Right renal pelvis (tissue), 4 donors: ENCODE measurements at places on chromosomes 1 and 21. TPM values are rescaled to one million over a fixed set of nuclear protein-coding genes. Genes with fewer than 3 reads are reported as not detected.

DNA sequence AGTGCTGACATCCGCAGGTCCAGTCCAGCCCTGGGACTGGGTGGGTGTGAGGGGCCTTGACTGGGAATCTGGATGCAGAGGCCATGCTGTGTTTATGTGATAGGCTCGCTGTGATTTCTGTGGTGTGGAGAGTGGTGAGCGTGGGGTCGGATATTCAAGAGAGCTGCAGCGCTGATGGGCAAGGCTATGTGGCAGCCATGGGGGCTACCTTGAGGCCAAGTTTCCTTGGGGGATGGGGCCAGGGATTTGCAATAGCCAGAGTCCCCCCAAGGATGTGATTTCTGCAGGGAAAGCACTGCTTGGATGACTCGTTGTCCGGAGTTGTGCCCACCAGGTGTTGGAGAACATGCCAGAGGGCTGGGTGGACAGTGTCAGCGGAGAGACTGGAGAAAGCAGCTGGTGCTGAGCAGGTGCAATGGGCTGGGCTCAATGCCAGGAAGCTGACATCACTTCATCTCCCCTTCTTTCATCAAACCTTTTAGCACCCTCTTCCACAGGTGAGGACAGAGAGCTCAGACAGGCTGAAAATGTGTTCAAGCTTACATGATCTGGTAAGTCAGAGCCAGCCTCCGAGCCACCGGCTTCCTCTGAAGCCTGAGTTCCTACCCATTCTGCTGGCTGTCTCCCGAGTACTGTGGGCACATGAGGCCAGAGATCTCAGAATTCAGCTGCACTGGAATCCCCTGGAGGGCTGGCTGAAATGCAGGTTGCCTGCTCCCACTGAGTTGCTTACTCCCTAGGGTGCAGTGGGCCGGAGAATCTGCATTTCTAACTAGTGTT lies 132.9 kb downstream of the RHOU start:
- no peak for DNase-seq

GRCh38 chr1:241964550-241965282 lies 7.1 kb downstream of the BECN2 start:
- no peak for DNase-seq

DNA sequence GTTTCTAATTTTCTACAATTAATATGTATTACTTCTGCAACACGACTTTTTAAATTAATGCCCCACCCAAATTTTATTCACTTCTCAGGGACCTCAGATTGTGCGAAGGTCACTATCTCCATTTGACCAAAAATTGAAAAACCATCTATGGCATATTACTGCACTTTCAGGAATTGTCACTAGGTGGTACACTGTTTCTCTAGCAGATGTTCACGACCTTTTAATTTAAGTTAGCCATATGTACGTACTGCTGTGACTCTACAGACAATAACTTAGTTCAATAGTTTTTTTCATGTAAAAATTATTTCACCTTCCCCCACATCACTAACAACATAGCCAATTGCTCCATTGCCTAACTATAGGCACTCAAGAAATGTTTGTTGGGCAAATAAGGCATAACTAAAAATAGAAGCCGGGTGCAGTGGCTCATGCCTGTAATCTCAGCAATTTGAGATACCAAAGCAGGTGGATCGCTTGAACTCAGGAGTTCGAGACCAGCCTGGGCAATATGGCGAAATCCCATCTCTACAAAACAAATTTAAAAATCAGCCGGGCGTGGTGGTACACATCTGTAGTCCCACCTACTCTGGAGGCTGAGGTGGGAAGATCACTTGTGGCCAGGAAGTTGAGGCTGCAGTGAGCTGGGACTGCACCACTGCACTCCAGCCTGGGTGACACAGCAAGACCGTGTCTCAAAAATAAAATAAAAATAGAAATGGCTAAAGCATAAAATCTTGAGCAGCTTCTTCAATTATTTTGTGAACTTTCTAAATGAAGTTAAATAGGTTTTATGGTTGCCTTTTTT lies 75.7 kb upstream of the PKN2 start:
- no peak for DNase-seq

GRCh38 chr1:113930499-113931161 lies 1.5 kb downstream of the HIPK1 start:
- no peak for DNase-seq

DNA sequence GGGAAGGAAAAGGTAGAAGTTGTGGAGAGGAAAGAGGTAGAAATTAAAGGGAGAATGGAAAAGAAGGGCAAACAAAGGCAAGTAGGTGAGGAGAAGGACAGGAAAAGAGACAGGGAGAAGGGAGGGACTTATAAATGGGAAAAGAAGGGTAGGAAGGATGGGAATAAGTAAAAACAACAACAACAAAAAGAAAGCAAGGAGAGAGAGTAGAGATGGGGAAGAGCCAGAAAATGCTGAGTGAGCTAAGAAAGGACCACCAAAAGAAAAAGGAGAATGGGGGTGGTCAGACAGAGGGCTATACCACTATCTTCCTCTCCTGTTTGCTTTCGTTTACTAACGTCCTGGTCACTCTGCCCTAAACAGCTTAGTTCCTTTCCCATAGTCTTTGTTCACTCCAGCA lies 1.7 kb upstream of the CMPK1 start:
- DNase-seq = no peak

Gene DAB1
- polyA plus RNA-seq = 7.0 TPM

DNA sequence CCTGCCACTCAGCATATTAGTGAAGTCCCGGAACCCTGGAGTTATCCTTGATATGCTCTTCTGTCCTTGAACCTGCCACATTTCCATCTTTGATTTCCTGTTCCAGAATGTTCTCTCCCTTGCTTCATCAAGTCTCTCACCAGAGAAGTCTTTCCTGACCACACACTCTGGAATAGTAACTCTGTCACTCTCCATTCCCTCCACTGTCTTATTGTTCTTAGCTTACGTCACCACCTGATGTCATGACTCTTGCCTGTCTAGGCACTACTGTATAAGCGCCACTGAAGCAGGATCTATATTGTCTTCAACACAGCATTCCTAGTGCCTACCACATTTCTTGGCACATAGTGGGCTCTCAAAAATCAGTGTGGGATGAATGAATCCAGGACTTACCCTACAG lies 65.4 kb upstream of the SMYD2 start:
- DNase-seq = no peak

- no peak for DNase-seq
These were observed 42.0 kb upstream of the FOXO6 start for GRCh38 chr1:41319106-41319755.

DNA sequence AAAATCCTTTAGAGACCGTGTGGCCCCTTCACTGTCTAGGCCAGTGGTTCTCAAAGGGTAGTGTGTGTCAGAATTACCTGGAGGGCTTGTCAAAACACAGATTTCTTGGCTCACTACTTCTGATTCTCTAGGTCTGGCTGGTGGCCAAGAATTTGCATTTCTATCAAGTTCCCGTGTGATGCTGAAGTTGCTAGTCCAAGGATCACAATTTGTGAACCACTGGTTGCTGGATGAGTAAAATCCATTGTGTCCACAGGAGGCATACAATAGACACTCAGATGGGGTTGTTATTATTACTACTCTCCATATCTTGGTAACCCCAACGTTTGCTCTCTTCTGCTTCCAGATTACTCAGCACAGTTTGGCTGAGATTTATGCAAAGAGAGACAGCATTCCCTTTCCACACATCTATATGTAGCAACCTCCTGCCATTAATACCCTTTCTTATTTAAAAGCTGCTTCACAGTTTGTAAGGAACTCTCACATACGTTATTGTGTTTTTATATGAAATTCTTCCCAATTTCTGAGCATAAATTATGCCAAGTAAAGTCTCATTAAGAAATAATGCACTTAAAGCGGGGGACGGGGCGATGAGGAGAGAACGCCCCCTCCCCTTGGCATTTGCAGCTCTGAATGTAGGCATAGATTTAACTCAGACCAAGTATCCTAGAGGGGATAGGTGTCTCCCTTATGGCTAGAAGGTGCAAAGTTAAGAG lies 720 bp upstream of the TMCC2 start:
- DNase-seq = no peak

- no peak for DNase-seq
These were observed 14.9 kb downstream of the AK2 start for GRCh38 chr1:33021567-33022431.

GRCh38 chr1:13597166-13597565 lies 13.5 kb downstream of the PDPN start:
- DNase-seq = no peak

Gene ACOT11
- 14.1 TPM for polyA plus RNA-seq

Gene SLC45A3
- polyA plus RNA-seq = 10.1 TPM

Gene CRYAA
- not detected for polyA plus RNA-seq

DNA sequence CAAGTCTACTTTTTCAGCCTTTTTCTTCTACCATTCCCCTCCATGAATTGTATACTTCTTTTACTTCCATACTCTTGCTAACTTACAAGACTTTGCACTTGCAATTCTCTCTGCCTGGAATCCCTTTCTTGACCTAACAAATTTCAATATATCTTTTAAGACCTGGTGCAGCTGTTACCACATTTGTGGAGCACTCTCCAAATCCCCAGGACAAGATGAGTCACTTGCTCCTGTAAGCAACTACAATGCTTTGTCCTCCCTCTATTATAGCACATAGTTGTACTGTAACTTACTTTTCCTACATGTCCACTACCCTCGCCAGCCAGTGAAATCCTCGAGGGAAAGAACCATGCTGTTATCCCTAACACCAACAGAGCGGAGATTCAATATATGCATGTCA lies 43.1 kb downstream of the WARS2 start:
- no peak for DNase-seq

GRCh38 chr1:72936151-72936740 lies 653.9 kb upstream of the NEGR1 start:
- DNase-seq = no peak

Gene GORAB
- polyA plus RNA-seq = 20.6 TPM

GRCh38 chr1:189605226-189605625 lies 872.4 kb downstream of the BRINP3 start:
- no peak for DNase-seq

Gene SHISAL2A
- 2.1 TPM for polyA plus RNA-seq

GRCh38 chr1:26191739-26192138 lies 1.3 kb downstream of the CATSPER4 start:
- DNase-seq = no peak

DNA sequence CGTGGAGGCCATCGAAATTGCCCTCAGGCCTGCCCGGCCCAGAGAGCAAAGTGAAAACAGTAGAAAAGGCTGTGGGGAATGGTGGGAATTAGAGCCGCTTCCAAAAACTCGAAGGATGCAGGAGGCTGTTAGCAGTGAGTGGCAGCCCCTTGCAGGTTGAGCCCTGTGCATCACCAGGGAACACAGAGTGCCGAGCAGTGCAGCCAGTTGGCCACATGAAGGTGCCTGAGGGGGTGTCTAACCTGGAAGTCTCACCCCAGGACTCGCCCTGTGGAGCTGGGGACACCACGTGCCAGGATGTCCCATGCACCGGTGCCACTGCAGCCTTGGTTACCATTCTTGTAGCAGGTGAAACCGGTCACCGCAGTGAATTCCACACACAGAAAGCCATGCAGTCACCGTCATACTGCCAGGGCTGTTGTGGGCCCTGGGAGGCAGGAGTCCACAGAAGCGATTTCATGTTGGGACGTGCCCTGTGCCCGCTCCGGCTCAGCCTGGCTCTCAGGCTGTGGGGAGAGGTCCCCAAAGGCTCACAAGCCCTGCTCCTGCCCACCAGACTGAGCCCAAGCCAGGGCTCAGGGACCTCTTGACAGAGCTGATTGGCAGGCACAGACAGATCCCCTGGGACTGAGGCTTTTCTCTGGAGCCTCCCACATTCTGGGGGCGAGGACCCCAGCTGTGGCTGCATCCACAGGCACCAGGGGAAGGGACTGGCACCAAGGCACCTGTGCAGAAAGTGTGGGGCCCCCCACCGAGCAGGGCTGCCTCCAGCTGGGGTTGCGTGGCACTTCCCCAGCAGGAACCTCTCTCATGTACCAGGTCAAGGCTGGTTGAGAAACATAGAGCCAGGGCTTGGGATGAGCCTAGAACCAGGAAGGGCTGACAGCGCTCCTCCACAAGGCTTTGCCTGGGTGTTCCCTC lies 16.7 kb upstream of the ACTRT2 start:
- no peak for DNase-seq

DNA sequence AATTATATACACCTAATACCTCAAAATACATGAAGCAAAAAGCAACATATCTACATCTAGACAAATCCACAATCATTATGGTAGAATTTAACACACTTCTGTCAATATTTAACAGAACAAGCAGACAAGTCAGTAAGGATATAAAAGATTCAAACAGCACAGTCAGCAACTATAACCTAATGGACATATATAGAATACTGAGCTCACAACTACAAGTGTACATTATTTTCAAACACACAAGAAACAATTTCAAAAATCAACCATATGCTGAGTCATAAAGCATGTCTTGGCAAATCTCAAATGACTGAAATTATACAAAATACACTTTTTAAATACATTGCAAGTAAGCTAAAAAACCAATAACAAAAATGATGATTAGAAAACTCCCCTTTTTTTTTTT lies 178.0 kb downstream of the TOMM20 start:
- no peak for DNase-seq

DNA sequence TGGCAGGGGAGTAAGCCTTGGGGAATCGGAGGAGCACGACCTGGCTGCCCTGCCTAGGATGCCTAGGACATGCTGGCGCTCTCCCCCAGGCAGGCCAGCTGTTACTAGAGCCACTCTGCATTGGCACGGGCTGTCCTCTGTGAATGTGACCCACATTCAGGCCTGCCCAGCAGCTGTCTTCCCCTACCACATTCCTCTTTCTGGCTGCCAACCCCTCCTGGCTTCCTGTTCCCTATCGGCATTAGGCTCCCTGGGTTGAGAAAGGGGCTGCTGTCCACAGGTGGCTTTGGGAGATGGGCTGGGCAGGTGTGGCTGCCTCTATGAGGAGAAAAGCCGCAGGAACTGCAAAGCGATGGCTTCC lies 2.3 kb upstream of the NFASC start:
- DNase-seq = no peak

GRCh38 chr1:28815533-28816185 lies 3.7 kb downstream of the OPRD1 start:
- DNase-seq = no peak

DNA sequence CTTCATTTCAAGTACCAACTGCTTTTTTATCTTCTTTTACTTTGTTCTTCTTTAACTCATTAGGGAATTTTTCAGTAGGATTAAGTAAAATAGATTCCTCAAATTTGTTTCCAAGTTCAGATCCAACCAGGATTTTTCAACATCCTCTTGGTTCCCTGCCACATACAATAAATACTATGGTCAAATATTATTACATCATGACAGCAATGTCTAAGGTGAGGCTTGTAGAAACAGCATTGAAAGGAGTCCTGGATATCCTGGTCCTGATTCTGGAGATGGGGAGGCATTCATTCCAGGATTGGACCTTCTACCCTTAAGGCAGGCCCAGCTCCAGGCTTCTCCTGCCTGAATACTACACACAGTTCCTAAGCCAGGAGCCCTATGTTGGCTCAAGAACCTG lies 80.2 kb upstream of the F3 start:
- DNase-seq = no peak

GRCh38 chr1:26372039-26372438 lies 511 bp downstream of the ZNF683 start:
- DNase-seq = no peak

DNA sequence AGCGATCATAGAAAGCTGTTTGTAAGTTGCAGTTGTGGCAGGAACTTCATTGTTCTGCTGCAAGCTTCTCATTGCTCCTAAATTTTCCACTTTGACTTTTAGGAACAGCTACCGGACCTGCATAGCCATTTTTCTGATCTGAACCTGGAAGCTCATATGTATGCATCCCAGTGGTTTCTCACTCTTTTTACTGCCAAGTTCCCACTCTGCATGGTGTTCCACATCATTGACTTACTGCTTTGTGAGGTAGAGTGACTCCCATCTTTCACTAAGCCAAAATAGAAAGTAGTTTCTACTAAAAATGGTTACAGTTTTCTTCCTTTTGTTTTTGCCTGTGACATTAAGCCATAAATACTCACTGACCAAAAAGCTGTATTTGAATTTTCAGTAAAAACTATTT lies 254.2 kb downstream of the GPR52 start:
- no peak for DNase-seq

Gene NPR1
- polyA plus RNA-seq = 66.5 TPM
